Activated T-cell treated with anti-CD3 and anti-CD28 coated beads for 24 hours (primary cell): ENCODE measurements at places on chromosomes 7 and 10.

DNA sequence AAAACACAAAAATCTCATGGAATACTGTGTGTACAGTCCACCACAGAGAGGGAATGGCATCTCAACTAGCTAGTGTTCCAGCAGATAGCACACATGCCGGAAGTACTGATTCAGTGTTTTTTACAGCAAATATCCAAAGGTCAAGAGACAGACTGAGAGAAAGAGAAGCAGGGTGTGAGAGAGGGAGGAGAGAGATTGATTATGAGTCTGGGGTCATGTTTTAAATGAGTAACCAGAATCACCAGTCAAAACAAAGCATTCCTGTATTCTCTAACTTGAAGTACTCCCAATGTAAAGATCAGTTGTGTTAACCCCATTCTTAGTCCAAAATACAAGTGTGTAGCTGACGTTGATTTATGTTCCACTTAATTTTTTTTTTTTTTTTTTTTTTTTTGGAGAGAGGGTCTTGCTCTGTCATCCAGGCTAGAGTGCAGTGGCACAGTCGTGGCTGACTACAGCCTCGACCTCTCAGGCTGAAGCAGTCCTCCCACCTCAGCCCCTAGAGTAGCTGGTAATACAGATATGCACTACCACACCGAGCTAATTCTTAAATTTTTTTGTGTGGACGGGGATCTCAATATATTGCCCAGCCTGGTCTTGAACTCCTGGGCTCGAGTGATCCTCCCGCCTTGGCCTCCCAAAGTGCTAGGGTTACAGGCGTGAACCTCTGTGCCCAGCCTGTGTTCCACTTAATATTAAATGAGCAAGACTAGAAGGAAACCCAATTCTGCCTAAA, 114.2 kb downstream of the TAF3 start:
- DNase-seq, result no peak

DNA sequence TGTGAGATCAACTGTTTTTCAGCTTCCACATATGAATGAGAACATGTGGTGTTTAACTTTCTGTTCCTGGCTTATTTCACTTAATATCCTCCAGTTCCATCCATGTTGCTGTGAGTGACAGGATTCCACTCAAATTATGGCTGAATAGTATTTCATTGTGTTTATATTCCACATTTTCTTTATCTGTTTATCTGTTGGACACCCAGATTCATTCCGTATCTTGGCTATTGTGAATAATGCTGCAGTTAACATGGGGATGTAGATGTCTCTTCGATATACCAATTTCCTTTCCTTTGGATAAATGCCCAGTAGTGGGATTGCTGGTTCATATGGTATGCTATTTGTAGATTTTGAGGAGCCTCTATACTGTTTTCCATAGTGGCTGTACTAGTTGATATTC, 47.9 kb downstream of the GALNT11 start:
- DNase-seq, result no peak

DNA sequence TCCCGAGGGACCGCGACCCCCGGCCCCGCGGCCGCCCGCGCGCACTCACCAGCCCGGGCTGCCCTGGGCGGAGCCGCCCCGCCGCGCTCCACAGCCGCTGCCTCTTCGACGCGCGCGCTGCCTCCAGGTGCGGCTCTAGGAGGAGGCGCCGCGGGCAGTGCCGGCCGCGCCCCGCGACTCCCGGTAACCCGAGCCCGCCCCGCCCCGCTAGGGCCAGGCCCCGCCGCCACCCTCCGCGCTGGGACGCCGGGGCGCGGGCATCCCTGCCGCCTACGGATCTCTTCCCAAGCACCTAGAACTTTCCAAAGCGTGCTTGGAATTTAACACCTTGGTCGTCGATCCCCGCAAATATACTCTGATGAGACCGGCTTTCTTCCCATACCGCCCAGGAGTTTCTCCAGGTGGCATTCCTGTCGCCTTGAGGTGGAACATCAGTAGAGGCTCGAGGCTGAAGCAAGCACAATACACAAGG, at the start of gene SLC26A5:
Gene SLC26A5, minus strand, starts transcription at position 159 of the 472 bp plus-strand sequence. CDS start 24,693 bp downstream, outside the sequence.
- DNase-seq, result no peak

GRCh38 chr7:92755680-92756079, 80.7 kb downstream of the CDK6 start:
- DNase-seq, result no peak

DNA sequence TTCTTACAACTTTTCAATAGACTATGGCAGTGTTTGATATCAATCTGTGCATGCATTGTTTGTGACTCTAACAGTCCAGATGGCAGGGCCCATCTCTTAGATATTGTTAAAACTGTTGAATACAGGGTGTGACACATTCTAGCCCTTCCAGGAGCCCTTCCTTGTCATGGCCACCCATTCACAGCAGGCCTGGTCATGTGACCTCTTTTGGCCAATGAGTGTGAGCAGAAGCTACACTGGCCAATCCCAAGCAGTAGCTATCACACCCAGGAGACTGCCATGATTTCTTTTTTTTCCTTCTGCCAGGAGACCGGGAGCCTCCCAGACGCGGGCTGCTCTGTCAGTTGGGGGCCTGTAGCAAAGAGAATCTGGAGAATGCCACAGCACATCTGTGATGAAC, 655.4 kb upstream of the MKI67 start:
- DNase-seq, result no peak

DNA sequence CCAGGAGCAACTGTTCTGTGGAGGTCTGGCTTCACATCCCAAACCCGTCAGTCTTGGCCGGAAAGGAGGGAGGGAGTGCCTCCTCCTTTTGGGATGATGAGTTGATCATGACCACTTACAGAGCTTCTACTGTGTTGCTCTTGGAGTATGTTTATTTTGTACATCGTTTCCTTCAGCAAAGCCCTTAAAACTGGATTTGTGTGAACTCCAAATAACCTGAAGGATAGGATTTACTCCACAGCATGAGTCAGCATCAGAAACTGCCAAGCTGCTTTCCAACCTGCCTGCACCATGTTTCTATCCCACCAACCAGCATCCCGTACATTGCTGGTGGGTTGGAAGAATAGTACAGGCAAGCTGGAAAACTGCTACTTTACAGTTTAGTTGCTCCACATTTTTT, 3.5 kb downstream of the CCDC201 start:
- no peak for DNase-seq

- DNase-seq, result no peak
These were observed 14.1 kb upstream of the PURB start for GRCh38 chr7:44899443-44899842.

GRCh38 chr7:43942997-43943396, 16.8 kb downstream of the UBE2D4 start:
- no peak for DNase-seq

DNA sequence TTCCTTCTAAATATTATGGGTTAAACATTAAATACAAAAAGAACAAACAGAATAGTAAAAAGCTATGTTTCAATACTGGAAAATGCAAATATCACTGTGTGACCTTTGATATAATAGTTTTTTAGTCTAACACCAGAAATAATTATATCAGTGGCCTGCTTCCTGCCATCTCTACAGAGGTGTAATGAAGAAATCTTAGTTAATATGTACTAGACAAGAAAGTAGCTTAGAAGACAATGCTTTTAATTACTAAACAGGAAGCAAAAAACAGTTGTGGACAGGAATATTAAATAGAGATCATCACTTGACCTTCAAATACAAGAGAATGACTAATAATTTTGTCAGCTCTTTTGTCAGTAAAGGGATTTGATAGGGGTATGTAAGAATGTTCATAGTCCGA, 47.4 kb upstream of the LRRN3 start:
- no peak for DNase-seq

- DNase-seq, result no peak
These were observed 36.4 kb downstream of the CYP17A1 start for GRCh38 chr10:102800611-102801335.

DNA sequence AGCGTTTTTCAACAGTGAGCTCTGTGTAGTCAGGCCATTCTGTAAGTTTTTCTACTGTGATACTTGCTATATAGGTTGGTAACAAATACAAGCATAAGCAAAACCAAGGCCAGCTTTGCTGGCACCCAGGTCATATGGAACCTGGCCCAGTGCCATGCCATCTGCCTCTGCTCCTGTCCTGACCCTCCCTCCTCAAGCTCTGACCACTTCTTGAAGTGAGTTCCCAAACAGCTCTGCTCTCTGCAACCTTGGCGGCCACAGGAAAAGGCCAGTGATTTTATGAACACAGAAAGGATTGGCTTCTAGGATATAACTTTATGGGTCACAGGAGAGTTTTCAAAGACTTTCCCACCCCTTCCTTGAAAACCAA, 12.8 kb downstream of the NOD1 start:
- no peak for DNase-seq

- DNase-seq, result no peak
These were observed 20.4 kb upstream of the KNDC1 start for GRCh38 chr10:133139551-133140065.

DNA sequence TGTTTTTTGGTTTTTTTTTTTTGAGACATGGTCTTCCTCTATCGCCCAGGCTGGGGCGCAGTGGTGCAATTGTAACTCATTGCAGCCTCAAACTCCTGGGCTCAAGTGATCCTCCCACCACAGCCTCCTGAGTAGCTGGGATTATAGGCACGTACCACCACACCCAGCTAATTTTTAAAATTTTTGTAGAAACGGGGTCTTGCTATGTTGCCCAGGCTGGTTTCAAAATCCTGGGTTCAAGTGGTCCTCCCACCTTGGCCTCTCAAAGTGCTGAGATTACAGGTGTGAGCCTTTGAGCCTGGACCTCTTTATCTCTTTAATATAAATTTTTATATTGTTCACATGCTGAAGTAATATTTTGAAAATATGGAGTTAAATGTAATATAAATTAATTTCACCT, 28.2 kb upstream of the LBX1 start:
- DNase-seq, result no peak

DNA sequence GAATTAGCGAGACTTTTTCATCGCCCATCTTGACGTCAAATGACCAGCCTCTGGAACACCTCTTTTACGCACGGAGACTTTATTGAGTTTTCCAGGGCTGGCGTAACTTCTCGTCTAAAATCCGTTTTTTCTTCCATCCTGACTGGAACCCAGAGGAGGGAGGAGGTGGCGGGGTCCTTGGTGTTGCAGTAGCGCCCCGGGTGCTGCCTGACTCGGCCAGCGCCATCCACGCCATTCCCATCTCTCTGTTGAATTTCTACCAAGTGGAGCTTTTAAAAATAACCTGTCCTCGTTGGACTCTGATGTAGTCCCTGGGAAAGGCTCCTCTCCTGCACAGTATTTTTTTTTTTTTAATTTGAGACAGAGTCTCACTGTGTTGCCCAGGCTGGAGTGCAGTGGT, 155.9 kb downstream of the RGS10 start:
- no peak for DNase-seq

- no peak for DNase-seq
These were observed 22.4 kb downstream of the LDB3 start for GRCh38 chr10:86690657-86691084.
